NCI-H69 (cell line): ENCODE measurements at places on chromosomes 3 and 15.

DNA sequence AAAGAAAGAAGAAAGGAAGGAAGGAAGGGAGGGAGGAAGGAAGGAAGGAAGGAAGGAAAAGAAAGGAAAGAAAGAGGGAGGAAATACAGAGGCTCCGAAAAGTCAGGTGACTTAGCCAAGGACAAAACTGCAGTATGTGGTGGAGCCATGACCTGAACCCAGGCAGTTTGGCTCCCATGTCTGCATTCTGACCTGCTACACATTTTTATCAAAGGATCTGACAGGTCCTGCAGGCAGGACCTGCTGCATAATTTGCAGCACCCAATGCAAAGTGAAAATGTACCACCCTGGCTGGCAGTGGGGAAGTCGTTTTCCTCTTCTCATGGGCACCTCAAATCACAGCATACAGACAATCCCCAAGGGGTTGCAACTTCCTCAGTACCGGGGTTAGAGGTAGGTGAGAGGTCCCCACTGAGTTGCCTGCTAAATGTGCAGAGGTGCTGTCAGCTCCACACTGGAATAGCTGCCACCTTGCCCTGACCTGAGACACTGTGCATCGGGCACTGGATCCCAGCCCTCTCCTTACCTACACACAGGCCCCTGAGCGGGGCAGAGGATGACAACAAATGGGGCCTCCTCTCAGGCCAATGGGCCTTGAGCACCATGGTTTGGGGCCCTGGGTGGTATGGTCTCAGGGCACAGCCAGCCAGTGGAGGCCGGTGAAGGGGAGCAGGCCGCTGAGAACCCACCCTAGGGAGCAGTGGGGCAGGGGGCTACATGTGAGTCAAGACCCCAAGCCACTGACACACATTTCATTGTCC lies 175.1 kb downstream of the SHQ1 start:
- no peak for DNase-seq

DNA sequence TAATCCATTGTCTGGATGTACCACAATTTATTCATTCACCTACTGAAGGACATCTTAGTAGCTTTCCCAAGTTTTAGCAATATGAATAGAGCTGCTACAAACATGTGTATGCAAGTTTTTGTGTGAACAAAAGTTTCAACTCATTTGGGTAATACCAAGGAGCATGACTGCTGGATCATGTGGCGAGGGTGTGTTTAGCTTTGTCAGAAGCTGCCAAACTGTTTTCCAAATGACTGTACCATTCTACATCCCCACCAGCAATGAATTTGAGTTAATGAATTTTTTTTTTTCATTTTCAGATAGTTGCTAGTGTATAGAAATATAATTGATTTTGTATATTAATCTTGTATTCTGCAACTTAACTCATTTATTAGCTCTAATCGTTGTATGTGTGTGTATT lies 20.0 kb upstream of the ELP6 start:
- no peak for DNase-seq

DNA sequence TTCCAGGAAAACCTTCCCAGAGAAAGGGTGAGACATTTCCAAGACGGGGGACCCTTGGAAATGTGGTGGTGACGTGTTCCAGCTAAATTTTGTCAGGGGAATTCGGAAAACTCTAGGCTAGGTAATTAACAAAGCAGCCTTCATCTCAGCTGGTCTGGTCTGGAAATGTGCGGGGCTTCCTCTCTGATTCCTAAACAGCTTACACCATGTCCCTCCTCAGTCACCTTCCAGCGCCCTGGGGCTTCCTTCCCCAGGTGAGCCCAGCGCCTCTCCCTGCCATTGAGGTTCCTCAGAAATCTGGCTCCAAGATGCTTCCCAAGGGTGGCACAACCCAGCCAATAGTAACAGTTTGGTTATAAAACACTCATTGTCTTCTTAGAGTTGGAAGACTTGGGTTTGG lies 571 bp downstream of the ACAD9 start:
- DNase-seq = no peak

DNA sequence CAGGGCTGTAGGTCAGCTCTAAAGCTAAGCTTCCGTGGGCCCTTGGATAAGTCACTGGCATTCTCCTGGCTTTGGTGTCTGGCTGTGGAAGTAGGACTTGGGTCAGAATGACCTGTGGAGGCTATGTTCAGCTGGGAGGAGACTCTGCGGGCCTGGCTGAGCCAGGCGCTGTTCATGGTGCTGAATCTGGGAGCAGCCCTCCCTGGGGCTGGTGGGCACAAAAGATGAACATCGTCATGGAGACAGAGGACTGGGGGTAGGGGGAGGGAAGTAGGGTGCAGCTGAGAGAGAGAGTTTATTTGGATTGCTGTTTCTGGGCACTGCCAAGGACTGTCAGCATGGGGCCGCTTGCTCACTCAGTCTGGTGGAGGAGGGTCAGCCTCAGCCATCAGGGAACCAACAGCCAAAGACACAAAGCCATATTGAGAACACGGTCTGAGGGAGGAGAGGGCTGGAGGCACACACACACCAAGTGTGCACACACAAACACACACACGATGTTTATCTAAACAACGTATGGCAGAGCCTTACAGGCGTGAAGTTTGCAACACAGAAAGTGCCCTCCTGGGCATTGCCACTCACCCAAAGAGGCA lies 120.7 kb upstream of the LINGO1 start:
- no peak for DNase-seq

GRCh38 chr15:91660174-91660649 lies 193.3 kb upstream of the SLCO3A1 start:
- peak; percentile 88 for DNase-seq

DNA sequence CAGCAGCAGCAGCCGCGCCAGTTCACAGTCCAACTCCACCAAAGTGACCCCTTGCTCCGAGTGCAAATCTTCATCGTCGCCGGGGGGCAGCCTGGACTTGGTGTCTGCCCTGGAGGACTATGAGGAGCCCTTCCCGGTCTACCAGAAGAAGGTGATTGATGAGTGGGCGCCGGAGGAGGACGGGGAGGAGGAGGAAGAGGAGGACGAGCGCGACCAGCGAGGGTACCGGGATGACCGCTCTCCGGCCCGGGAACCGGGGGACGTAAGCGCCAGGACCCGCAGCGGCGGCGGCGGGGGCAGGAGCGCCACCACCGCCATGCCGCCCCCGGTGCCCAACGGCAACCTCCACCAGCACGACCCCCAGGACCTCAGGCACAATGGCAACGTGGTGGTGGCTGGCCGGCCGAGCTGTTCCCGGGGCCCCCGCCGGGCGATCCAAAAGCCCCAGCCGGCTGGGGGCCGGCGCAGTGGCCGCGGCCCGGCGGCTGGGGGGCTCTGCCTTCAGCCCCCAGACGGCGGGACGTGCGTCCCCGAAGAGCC lies 224.1 kb upstream of the IL12A start:
- peak; percentile 52 for DNase-seq

DNA sequence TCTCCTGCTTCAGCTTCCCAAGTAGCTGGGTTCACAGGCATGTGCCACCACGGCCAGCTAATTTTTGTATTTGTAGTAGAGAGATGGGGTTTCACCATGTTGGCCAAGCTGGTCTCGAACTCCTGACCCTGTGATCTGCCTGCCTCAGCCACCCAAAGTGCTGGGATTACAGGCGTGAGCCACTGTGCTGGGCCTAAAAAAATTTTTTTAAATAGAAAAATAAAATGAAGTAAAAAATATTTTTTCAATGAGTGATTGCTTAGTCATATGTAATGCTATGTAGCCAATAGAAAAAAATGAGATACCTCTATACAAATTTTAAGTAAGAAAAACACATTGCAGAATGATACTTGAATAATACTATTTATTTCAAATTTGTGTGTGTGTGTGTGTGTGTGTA lies 27.9 kb upstream of the SLC30A4 start:
- DNase-seq = no peak

DNA sequence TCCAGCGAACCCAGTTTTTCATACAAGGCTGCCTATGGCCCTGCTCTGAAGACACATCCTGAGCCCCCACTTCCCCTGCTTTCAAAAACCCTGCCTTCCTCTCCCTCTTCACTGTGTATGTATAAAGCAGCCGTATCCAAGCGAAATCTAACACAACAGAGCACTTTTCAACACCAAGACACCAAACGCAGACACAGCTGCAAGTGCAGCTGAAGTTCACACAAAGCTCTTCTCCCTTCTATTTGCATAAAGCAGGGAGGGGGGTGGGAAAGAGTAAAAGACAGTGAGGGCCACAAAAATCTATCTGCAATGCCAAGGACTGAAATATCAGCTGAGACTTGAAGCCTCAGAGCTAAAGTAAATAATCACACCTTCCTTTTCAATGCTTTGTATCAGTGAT lies 35.1 kb upstream of the CSPG5 start:
- DNase-seq = no peak

DNA sequence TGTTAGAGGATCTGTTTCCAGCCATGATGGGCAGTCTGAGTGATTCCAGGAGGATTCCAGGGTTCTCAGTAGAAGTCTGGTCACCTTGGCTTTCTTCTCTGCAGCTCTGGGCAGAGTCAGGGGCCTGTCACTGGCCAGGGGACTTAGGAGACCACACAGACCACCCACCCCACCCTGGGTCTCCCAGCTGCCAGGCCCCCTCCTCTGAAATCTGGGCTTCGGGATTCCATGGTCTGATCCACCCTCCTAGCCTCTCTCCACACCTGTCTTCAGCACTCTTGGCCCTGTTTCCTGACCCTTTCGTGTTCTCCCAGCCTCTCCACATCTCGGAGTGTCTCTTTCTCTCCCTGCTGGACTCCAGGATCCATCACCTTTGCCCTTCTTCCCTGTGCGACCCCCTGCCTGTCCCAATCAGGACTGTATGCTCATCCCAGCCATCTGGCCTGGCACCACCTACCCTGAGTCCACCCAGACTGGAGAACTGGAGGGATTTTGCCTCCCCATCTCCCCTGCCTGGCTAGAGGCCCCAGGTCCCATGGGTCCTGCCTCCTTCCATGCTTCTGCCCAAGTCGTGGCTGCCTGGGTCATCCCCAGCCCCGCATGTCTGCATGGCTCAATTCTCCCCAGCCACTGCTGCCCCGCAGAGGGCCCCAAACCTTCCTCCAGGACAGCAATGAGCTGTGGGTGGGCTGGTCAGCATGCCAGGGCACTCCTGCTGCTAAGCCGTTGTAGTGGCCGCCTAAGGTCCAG lies 34.3 kb downstream of the GOLGA6L10 start:
- no peak for DNase-seq

- peak; percentile 76 for DNase-seq
Observed at GRCh38 chr15:40756938-40757337, 1.9 kb upstream of the RMDN3 start.

GRCh38 chr3:185837414-185837813 lies 12.6 kb upstream of the IGF2BP2 start:
- DNase-seq = no peak

GRCh38 chr3:179404307-179404706 lies 47.0 kb downstream of the GNB4 start:
- DNase-seq = no peak

DNA sequence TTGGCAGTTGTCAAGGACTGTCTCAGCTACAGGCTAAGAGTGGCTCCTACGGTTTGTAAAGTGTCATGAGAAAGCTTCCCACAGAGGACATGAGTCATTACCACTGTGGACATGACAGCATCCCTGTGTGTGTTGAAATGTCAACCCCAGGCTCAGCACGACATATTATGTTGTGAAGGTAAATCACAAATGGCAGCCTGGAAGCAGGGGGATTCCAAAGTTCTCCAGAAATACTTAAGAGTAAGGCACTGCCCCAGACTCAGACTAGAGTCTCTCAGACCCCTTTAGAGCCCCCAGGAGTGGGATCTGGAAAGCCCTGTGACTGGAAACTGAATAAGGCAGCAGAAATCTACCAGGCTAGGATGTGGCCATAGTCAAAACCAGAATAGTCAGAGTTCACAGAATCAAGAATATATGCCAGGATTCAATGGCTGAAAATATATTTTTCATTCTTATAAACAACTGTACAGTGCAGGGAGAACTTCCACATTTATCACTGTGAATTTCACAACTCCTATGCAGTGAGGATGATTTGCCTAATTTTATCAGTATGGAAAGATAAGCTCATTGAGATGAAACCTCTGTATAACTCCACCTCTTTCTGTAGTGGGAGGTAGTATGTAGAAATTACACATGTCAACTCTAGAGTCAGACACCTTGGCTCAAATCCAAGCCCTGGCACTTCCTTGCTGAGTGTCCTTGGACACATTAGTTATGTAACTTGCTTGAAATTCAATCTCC lies 237.1 kb upstream of the CFAP20DC start:
- peak; percentile 69 for DNase-seq

- DNase-seq = peak; percentile 75
Observed at GRCh38 chr3:60579734-60580133, 671.5 kb downstream of the FHIT start.

- no peak for DNase-seq
Observed at GRCh38 chr15:90807074-90807785, 61.2 kb upstream of the FURIN start.

DNA sequence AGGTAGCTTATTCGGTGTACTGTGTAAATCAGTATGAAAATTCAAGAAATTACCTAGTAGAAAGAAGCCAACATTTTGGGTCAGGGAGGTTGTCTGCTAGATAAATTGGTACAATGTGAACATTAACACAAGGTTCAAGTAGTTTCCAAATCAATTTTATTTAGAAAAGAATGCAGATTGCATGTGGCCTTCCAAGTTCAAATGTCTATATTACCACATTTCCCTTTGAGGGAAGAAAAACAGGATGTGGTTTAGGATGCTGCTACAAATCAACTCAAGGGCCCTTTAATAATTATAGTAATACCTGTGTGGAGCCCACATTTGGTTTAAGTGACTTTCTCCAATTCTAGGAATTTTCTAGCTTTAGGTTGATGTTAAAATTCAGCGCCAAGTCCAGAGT lies 57.5 kb downstream of the CADPS start:
- DNase-seq = no peak

DNA sequence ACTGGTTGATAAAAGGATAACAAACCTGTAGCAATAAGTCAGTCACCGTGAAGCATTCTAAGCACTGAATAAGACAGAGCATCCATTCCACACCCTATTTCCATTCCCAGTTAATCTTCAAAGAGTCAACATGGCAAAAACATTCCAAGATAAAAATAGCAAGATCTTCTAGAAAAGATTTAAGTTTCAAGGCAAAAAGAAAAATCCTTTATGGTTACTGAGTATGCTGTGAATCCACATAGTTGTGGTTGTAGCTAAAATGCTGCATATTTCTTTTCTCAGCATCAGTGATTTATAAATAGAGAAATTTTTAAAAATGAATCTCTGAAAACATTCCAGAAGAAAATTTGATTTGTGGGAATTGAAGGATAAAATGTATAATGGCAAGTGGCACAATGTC lies 21.1 kb downstream of the GAP43 start:
- no peak for DNase-seq
